Liver (tissue), 10 donors: ENCODE measurements at places on chromosomes 11 and 22. TPM values are rescaled to one million over a fixed set of nuclear protein-coding genes. Genes with fewer than 3 reads are reported as not detected.

Gene CELSR1
- polyA plus RNA-seq, result 1.6 TPM

Gene A4GALT
- 1.8 TPM for polyA plus RNA-seq

Gene ALDH3B2
- not detected for polyA plus RNA-seq

Gene OR2AT4
- not detected for polyA plus RNA-seq

Gene DEFB131B
- polyA plus RNA-seq, result not detected

Gene CDC45
- polyA plus RNA-seq, result 1.4 TPM

Gene OR51A4
- not detected for polyA plus RNA-seq

Gene LRRC56
- 0.08 TPM for polyA plus RNA-seq

Gene SERHL2
- polyA plus RNA-seq, result 0.51 TPM

Gene DDIAS
- polyA plus RNA-seq, result 0.32 TPM

Gene SPI1
- polyA plus RNA-seq, result 14.4 TPM

Gene DBX1
- polyA plus RNA-seq, result not detected

Gene PGA5
- polyA plus RNA-seq, result 0.31 TPM

Gene NCF4
- 3.9 TPM for polyA plus RNA-seq

Gene CABP4
- polyA plus RNA-seq, result 1.2 TPM

Gene SCN2B
- 0.01 TPM for polyA plus RNA-seq

Gene ZNF215
- 0.07 TPM for polyA plus RNA-seq

Gene IGF2
- polyA plus RNA-seq, result 125 TPM

Gene C11orf97
- 0.94 TPM for polyA plus RNA-seq

Gene SYT9
- 0.89 TPM for polyA plus RNA-seq

Gene BTG4
- polyA plus RNA-seq, result not detected

Gene OR4D10
- not detected for polyA plus RNA-seq

Gene JAML
- polyA plus RNA-seq, result 2.2 TPM

Gene GUCY1A2
- polyA plus RNA-seq, result 0.57 TPM

Gene KIF18A
- polyA plus RNA-seq, result 0.22 TPM

Gene MFNG
- polyA plus RNA-seq, result 5.0 TPM

Gene TEAD1
- 10.7 TPM for polyA plus RNA-seq

Gene SLC37A2
- polyA plus RNA-seq, result 4.4 TPM

Gene RAB36
- polyA plus RNA-seq, result 0.56 TPM

Gene OR52H1
- not detected for polyA plus RNA-seq

Gene KIRREL3
- 0.29 TPM for polyA plus RNA-seq

Gene BIK
- polyA plus RNA-seq, result 0.89 TPM

Gene OVOL1
- polyA plus RNA-seq, result not detected

Gene RASGRP2
- 5.2 TPM for polyA plus RNA-seq

Gene DENND6B
- polyA plus RNA-seq, result 0.86 TPM

Gene NKAPD1
- 5.3 TPM for polyA plus RNA-seq

Gene MAP6
- polyA plus RNA-seq, result 0.36 TPM

Gene ZNF214
- polyA plus RNA-seq, result 0.57 TPM

Gene SHANK2
- 5.4 TPM for polyA plus RNA-seq

Gene OR52E5
- not detected for polyA plus RNA-seq
